NCI-H2171 (cell line): ENCODE measurements at places on chromosomes 2 and 18.

GRCh38 chr2:191980483-191980882, 133.6 kb upstream of the CAVIN2 start:
- DNase-seq, result no peak

DNA sequence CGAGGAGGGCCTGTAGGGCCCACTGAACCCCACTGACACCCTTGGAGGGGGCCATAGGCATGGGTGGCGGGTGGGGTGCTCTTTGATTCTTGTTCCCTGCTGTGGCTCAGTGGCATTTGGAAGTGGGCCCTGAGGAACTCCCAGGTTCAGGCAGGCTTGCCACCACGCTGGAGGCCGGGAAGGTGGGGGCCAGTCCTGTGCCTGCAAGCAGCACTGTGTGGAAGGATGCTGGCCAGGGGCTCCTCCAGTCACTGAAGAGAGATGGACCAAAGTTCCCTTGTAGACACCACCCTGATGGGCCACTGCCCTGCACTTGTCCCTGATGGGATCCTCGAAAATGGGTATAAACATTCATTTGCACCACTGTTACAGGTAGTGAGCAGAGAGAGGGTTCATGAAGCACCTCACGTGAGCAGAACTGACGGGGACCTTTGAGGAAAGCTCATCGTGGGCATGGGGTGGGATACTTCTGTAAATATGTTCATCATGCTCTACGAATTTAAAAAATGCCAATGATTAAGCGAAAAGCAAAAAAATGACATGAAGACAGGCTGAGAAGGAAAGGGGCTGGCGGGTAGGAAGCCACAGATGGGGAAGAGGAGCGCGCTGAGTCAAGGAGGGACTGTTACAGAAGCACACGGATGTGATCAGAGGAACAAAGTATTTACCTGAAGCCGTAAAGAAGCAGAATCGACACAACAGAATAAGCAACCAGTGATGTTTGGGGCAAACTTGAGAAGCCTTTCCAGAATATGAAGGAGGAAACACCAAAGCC, 45.2 kb upstream of the ASB1 start:
- DNase-seq, result no peak

DNA sequence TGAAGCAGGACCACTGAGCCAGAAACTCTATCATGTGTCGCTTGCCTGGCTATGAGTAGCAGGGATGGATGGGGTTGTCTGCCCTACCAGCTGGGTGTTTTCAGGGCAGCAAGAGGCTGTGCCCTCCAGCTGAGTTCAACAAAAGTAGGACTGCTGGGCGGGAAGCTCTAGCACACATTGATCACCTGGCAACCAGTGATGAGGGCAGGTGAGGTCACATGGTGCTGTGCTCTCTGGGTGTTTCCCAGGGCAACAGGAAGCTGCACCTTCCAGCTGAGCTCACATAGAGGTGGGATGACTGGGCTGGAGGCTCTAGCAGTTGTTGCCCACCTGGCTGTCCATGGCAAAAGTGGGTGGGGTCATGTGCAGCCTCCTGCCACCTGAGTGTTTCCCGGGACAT, 487.3 kb upstream of the VWC2L start:
- no peak for DNase-seq

- DNase-seq, result no peak
Measured at GRCh38 chr18:354003-354402, 86.2 kb upstream of the THOC1 start.

DNA sequence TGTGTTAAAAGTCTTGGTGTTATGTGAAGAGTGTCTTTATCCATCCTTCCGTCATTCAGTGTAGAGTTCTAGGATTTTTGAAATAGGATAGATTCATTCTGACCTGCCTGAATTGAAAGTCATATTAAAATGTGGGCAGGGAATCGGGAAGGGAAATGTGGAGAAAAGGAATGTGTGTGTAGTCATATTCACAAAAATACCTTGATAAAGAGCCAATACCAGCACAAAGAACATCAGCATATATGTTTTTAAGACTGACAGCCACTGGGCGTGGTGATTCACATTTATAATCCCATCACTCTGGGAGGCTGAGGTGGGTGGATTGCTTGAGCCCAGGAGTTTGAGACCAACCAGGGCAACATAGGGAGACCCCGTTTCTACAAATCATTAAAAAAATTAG, 188.1 kb downstream of the CAMKMT start:
- DNase-seq, result no peak

DNA sequence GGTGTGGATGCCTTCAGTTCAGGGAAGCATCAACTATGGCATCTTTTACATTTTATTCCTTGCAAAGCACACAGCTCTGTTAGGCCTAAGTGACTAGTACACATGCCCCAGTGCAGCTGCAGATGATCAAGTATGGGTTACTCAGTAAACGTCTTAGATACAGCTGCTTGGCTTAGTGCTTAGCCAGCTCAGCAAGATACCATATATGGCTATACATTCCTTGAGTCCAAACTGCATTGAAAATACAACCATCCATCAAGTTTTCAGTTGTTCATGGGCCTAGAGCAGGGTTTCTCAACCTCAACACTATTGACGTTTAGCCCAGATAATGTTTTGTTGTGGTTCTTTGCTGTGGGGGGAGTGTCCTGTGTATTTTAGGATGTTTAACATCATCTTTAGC, 769.9 kb downstream of the TSN start:
- no peak for DNase-seq

GRCh38 chr2:233386382-233387041, 32.2 kb downstream of the DGKD start:
- DNase-seq, result no peak

DNA sequence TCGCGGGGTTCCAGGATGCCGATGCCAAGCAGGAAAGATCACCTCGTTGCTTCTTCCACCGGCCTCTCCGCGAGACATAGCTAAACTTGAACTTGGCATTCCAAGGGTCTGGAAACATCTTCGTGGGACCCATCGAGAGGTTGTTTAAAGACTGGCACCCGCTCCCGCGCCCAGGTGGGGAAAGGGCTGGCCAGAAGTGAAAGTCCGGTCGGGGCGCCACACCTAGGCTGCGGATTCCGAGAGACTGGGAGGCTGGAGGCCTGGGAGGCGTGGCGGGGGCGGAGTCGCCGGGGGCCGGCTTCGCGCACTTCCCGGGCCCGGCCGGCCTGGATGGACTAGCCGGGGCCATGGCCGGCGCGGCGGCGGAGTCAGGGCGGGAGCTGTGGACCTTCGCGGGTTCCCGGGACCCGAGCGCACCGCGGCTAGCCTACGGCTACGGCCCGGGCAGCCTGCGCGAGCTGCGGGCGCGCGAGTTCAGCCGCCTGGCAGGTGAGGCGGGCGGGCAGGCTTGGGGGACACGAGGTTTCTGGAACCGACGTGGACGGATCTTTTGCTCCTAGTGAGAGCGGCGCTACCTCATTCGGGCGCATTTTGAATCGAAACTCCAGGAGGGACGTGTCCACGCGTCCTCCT, at the start of gene MOCOS:
MOCOS (plus strand) TSS at position 305 of the 633 bp plus-strand sequence; CDS start at position 348, 43 bp downstream.
- no peak for DNase-seq

GRCh38 chr2:26650713-26651469, 9.7 kb upstream of the CIB4 start:
- DNase-seq, result no peak

DNA sequence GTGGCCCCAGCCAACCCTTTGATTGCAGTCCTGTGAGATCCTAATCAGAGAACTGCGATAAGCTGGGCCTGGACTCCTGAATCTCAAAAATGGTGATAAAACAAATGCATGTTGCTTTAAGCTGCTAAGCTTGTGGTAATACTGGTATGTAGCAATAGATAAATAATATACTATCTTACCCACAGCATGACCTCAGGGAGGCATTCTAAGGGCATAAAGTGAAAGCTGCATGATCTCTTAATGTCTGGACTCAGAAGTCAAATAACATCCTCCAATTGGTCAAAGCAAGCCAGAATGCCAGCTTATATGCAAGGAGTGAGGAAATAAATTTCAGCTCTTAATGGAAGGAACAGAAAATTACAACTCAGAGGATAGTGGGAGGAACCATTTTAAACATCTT, 246.1 kb downstream of the FSIP2 start:
- DNase-seq, result no peak

- DNase-seq, result no peak
Measured at GRCh38 chr2:29273685-29274611, 158.7 kb downstream of the CLIP4 start.

DNA sequence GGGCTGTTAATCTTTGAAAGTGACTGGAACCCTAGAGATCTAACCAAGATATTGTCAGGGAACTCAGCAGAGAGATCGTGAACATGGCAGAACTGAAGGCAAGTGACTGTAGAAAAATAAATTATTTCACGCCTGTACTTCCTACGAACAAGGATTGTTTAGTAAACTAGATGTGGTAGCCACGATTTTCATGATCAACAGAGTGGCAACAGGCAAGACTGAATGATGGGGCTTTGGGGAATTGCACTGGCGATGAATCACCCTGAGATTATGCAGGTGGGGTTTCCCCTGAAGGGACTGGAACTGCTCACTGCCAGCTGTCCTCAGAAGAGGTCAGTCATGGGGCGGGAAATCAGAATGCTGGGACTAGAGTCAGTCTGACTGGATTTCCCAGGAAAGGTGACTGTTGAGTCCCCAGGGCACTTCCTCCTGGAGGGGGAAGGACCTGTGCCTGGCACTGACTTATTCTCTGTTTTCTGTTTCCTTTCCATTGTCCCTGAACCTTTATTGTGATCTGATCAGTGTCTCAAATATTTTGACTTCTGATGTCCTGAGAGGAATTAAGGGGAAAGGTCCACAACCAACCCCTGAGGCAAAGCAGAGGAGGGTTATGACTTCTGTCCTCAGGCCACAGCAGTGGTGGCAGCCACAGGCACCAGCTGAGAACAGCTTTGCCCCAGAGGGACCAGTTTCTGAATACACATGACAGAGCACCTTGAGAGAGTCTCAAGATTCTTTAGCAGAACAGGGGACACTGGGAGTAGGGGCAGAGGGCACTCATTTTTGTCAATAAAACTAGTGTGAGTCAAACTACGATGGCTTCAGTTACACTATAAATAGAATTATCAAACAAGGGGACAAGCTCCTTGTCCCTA, 70.0 kb downstream of the NAB1 start:
- no peak for DNase-seq

- DNase-seq, result no peak
Measured at GRCh38 chr2:70418514-70418913, 116.6 kb upstream of the FAM136A start.

DNA sequence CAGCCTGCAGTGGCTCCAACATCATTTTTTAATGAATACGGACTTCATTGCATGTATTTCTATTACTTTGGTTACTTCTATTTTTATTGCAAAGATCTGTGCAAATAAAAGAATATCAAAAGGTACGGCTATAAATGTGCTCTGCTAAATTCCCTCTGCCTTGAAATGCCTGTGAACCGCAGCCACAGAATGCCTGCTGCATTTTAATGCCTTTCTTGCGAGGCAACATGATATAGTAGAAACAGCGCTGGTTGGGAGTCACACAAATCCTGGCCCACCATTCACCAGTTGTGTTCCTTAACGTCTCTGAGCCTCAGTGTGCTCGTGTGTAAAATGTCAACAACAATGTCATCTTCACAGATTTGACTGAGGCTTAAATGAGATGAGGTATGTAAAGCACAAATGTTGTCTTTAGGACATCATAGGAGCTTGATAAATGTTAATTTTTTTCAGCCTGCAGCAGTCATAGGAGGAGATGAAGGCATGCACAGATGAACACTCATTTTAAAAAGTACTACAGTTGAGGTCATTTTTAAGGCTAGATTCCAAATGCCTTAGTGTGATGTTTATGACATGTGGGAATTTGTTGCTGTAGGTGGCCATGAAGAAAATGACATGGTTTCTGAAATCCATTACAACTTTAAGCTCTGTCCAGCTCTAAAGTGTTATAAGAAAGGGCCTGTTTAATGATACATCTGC, 187.6 kb upstream of the NRP2 start:
- no peak for DNase-seq

DNA sequence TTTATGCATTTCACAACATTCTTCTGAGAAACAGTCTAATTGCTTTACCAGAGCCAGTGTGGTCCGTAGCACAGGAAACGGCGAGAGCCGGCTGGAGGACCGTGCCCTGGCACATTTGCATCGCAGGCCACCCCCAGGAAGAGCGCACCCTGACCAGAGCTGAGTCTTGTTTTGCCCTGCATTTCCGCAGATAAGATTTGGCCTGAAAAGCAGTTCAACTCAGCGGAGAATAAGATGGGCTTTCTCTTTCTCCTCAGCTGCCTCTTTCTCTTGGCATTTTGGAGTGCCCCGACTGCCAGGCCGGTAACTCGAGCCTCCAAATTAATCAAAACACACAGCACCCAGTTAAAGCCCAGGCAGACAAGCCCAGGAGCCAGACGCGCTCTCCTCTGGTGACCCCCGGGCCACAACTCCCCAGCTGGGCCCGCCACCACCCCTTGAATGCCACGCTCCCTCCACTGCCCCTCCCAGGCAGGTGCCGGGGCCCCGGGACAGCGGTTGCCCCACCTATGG, 464 bp downstream of the COL4A4 start:
- no peak for DNase-seq

- DNase-seq, result no peak
Measured at GRCh38 chr18:10329101-10329500, 125.3 kb upstream of the APCDD1 start.

- DNase-seq, result peak; percentile 35
Measured at GRCh38 chr2:73063909-73064875, 7.3 kb downstream of the SFXN5 start.

- no peak for DNase-seq
Measured at GRCh38 chr18:76461148-76461547, 33.9 kb downstream of the ZNF516 start.

- DNase-seq, result no peak
Measured at GRCh38 chr2:75309596-75310463, 110.5 kb upstream of the TACR1 start.

GRCh38 chr2:37389989-37390765, 45.7 kb downstream of the QPCT start:
- no peak for DNase-seq

DNA sequence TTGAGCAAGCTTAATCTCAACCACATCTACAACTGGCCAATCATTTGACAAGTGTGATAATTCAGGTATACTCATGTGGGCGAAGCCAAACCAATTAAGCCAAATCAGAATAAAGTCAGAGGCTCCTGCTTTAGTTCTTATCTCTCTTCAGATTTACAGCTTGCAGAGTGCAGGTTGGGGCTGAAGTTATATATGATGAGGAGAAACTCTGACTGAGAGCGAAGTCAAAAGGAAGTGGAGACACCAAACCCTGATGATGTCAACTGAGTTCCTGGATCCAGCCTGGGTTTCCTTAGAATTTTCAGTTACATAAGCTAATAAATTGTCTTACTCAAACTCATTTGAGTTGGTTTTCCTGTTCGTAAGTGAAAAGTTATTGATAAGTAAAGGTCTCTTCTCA, 73.9 kb downstream of the ASXL2 start:
- DNase-seq, result no peak

DNA sequence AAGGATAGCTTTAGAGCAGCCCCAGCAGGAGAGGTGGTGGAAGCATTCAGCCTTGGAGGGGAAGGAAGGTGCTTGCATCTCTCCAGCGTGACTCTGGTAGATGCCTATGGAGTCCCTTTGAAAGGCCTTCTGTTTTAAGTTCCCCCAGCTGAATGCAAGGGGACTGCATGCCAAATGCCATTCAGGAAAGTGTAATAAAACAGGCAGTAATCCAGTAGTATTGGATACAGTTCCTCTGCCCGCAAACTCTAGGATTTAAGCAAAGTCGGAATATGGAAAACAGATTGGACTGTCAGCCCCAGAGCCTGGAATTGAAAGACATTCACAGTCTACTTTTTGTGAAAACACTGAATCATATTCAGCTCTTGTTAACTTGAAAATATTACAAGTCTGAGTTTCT, 125.2 kb upstream of the GAREM1 start:
- DNase-seq, result no peak

- DNase-seq, result no peak
Measured at GRCh38 chr18:28181616-28182015, 4.7 kb upstream of the CDH2 start.

- peak; percentile 13 for DNase-seq
Measured at GRCh38 chr2:11744631-11745394, 1.6 kb upstream of the LPIN1 start.

GRCh38 chr18:50428531-50429206, 53.8 kb downstream of the SKA1 start:
- DNase-seq, result no peak
